ENCODE measurements at places on chromosomes 3 and 15.

DNA sequence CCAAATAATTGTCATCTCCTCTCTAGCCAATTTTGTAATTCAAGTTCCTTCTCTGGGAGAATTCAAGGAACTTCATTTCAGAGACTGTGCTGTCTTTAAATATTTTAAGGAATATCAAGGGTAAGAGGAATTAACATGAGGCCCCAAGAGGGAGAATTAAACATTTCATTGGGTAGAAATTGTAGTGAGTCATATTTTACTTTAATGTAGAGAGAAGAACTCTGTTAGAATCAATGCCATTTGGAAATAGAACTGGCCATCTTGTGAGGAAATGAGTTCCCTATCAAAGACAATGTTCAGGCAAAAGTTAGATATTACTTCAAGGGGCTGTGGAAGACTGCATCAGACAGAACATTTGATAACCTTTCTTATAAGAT is 43.5 kb upstream of the TP63 start:
- DNase-seq, result no peak

DNA sequence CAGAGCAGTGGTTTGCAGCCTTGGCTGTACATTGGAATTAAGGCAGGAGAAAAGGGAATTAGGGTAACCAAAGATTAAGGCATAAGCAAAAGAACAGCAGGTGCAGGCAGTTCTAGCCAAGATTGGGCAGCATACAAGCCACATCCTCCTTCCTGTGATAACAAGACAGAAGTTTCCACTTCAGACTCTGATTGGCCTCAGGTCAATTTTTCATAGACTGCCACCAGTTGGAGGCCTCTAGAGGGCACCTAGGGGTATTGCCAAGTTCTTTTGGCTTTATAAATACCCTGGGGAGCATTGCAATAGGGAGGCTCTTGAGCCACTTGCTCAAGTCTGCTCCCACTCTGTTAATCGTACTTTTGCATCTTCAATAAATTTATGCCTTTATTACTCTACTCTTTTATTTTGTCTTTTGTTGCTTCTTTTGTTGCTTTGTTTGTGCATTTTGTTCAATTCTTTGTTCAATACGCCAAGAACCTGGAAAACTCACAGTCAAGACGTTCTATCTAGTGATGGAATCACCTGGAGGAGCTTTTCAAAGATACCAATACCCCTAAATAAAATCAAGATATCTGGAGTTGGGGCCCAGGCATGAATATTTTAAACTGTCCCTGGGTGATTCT is 32.2 kb upstream of the FMN1 start:
- peak; percentile 74 for DNase-seq

GRCh38 chr15:70165716-70166284 is 68.1 kb upstream of the TLE3 start:
- no peak for DNase-seq

DNA sequence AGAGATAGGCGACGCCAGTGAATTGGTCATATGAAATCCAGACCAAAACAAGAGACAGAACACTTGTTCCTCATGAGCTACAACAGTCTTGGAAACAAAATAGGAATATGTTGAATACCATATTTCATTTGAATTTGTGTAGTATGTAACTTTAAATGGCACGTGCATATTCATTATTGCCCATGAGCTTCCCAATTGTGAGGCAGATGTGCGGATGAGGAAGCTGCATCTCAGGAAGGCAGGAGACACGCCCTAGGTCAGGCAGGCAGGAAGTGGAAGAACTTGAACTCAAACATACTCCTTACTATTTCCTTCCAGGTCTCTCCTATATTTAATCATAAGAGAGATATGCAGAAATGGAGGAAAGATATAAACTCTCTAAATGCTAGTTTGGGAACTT is 106.8 kb upstream of the SLC2A2 start:
- no peak for DNase-seq

DNA sequence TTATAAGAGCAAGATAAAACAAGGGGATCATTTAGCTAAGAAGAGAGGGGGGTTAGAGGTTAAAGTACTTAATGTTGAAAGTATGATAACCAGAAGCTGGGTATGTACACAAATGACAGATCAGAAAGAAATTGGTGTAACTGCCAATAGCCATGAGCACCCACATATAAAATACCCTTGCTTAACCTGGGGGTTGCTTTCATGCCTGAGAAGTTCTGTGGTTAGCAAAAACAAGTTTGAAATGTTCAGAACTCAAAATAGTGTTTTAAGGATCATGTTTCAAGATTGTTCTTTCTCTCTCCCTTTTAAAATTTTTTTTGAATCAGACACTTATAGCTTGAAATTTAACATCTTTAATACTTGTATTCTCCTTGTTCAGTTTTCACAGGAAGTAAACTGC is 321.4 kb upstream of the GBE1 start:
- DNase-seq, result no peak

GRCh38 chr15:96409215-96410138 is 79.0 kb downstream of the NR2F2 start:
- DNase-seq, result no peak

GRCh38 chr3:126342991-126343648 is 14.1 kb downstream of the KLF15 start:
- DNase-seq, result no peak

- DNase-seq, result no peak
Measured at GRCh38 chr3:127711021-127711695, 38.4 kb downstream of the ABTB1 start.

DNA sequence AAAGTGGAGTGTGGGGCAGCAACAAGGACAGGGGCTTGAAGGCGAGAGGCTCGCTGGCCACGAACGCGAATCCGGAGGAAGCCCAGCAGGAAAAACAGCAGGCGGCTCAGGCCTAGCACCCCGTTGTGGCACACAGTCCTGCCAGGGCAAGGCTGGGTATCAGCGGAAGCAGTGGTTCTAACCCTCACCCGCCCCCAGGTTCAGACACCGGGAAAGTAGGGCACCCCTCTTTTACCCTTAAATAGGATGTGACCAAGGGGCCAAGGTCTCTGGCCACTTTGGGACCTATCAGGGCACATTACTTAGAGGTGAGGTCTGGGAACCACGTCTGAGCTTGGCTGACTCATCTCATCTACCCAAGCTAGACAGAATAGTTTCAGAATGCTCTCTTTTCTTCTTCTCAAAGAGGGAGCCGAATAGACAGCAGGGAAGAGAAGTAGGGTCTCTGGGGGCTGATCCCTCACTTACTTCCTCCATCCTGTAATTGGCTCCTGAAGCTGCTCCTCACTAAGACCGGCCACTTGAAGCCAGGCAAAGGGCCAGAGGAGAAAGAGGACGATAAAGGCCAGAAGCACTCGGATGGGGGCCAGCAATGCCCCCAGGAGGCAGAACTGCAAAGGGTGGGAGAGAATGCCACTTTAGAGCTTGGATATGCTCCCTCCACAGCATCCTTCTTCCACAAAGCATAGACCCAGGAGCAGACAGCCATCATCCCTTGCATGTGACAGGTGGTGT is 1.7 kb downstream of the LPCAT4 start:
- no peak for DNase-seq

DNA sequence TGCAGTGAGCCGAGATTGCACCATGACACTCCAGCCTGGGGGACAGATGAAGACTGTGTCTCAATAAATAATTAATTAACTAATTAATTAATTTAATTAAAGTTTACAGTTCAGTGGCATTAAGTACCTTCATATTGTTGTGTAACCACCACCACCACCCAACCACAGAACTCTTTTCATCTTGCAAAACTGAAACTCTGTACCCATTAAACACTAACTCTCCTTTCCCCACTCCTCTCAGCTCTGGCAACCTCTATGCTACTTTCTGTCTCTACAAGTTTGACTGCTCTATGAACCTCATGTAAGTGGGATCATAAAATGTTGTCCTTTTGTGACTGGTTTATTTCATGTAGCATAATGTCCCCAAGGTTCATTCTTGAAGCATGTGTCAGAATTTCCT is 259.3 kb upstream of the MDFIC2 start:
- no peak for DNase-seq

- no peak for DNase-seq
Measured at GRCh38 chr15:63258658-63259057, 18.7 kb upstream of the APH1B start.

GRCh38 chr3:124276133-124276532 is 284.2 kb upstream of the ROPN1 start:
- no peak for DNase-seq

DNA sequence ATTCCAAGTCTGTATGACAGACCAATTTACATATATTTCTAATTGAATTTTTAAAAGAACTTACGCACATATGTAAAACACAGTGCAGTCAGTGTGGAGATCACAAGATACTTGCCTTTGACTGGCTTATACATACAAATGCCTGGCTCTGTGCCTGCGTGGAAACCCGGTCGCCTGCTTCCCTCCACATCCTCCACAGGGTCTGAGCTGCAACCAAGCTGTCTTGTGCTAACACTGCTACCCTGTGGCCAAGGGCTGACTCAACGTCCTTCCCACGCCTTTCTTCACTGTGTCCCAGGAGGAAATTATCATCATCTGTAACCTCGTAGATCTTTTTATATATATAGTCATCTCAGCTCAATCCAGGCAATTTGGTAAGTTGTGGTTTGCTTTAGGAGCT is 117.0 kb downstream of the WNT7A start:
- no peak for DNase-seq

DNA sequence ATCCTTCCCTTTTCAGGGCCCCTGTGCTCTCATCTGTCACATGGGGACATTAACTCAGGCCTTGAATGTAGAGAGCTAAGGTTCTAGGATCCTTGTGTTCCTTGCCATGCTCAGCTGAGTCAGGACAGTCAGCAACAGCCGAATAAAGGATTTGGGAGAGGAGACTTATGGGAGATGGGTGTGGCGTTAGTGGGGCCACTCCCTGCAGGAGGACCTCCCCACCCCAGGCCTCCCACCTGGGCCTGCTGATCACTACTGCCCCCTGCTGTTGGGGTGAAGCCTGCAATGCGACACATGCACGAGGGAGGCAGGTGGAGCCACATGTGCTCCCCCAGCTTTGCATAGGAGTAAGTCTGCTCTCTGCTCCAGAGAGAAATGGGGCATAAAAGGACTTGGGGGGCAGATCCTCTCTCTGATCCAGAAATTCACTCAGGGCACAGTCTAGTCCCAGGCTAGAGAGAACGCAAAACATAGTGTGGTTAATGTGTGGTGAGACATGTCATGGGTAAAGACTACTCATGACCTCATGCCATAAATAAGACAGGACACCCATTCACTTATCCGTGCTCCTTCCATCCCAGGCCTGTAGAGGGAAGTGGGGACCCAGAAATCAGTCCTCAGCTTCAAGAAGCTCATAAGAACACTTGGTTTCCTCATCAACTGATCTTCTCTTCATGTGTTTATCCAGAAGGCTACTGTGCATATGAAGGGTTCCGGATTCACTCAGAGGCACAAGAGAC is 19.4 kb downstream of the RBP1 start:
- peak; percentile 31 for DNase-seq

DNA sequence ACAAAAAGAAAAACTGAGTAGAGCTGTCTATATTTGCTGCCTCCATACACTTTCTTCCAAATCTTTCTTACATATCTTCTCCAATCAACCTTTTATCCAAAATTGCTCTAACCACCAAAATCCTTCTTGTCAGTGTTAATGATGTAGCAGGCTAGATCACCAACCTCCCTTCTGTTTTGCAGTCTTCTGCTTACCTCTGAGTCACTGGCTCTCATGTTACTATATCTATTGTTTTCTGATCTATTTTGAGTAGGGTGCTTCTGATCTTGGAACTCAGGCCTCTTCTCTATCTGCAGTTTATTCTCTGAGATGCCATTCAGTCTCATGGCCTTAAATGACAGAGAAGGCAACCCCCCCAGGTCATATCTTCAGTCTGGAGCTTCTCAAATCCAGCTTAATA is 26.3 kb upstream of the AADAC start:
- no peak for DNase-seq

GRCh38 chr3:2655229-2655701 is 454.9 kb downstream of the IL5RA start:
- no peak for DNase-seq

DNA sequence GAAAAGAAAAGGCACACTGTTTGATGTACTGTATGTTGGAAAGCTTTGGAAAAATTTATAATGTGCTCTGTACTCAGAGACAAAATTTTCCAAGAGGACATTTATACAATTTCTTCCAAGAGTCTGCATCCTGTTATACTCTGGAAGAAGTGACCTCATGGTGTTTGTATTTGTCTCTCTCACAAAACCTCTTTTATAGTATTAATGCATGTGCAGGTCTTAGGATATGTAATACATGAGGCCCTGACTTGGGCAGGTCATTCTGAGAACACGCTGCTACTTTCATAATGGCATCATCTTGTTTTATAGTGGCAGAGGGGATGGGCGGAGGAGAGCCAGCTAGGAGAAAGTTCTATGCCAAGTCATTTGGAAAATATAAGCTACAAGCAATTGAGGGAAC is 72.0 kb upstream of the P3H2 start:
- no peak for DNase-seq

DNA sequence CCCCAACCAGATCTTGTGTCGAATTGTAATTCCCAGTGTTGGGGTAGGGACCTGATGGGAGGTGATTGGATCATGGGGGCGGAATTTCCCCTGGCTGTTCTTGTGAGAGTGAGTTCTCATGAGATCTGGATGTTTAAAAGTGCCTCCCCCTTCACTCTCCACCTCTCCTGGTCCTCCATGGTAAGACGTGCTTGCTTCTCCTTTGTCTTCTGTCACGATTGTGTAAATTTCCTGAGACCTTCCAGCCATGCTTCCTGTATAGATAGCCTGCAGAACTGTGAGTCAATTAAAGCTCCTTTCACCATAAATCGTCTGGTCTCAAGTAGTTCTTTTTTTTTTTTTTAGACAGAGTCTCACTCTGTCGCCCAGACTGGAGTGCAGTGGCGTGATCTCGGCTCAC is 42.3 kb downstream of the NR1D2 start:
- no peak for DNase-seq

- no peak for DNase-seq
Measured at GRCh38 chr15:58178668-58179067, 40.5 kb downstream of the AQP9 start.

DNA sequence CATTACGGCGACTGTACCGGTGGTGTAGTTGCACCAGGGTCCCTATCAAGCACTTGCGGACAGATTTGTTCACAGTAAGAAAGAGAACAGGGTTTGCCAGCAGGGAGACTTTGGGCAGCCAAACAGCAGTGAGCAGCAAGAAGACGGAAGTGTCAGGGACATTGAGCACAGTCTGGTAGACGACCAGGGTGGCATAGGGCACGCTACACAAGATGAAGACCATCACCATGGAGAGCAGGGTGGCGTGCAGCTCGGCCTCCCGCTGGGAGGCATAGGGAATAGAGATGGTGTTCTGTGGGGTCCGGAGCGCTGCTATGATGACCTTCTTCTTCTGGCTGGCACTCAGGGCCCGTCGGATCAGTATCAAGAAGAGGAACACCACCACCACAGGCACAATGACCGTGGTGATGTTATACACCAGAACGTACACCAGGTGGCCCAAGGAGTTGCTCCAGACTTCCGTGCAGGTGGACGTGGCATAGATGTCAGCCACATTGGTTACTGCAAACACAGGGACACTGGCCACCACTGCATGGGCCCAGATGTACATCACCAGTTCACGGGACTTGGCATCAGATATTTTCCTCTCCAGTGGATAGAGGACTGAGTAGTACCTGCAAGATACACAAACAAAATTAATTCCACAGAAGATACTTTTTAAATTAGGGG is 19.1 kb upstream of the FSIP1 start:
- DNase-seq, result peak; percentile 9

GRCh38 chr3:195154793-195155535 is 116.0 kb downstream of the XXYLT1 start:
- no peak for DNase-seq
